ENCODE measurements at places on chromosomes 13 and 19. TPM values are rescaled to one million over a fixed set of nuclear protein-coding genes. Genes with fewer than 3 reads are reported as not detected.

GRCh38 chr13:21055511-21056045 is 5.8 kb downstream of the LATS2 start:
- no peak for DNase-seq

DNA sequence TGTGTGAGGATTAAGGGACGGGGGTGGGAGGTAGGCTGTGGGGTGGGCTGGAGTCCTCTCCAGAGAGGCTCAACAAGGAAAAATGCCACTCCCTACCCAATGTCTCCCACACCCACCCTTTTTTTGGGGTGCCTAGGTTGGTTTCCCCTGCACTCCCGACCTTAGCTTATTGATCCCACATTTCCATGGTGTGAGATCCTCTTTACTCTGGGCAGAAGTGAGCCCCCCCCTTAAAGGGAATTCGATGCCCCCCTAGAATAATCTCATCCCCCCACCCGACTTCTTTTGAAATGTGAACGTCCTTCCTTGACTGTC is 5.5 kb downstream of the FOSB start:
- no peak for DNase-seq

- DNase-seq, result no peak
Measured at GRCh38 chr13:38850868-38851626, 139.6 kb downstream of the STOML3 start.

GRCh38 chr13:33550885-33551284 is 265.3 kb upstream of the STARD13 start:
- DNase-seq, result no peak

DNA sequence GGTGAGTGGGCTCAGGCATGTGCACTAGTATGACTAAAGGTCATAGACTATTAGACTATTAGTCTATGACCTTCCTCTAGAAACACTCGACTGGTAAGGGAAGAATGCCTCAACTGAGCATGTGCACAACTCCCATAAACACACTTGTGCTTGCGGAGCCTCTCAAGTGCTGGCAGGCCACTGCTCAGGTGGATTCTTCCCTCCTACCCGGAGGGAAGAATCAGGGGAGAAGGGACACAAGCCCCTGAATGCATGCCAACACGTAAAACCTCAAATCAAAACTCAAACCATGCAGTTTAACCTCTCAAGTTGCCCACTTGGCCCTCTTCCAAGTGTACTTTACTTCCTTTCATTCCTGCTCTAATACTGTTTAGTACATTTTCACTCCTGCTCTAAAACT is 287.6 kb upstream of the SGCG start:
- no peak for DNase-seq

DNA sequence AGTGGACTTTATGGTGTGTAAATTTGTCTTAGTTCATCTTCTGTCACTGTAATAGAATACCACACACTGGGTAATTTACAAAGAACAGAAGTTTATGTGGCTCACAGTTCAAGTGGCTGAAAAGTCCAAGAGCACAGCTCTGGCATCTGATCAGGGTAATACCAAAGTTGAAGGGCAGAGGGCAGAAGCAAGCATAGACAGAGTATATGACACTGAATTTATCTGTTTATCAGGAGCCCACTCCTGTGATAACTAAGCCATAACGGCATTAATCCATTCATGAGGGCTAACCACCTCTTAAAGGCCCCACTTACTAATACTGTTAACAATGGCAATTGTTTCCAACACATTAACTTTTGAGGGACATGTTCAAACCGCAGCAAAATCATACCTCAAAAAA is 4.0 kb upstream of the RFXAP start:
- DNase-seq, result no peak

GRCh38 chr19:16428372-16429036 is 43.3 kb downstream of the EPS15L1 start:
- DNase-seq, result no peak

DNA sequence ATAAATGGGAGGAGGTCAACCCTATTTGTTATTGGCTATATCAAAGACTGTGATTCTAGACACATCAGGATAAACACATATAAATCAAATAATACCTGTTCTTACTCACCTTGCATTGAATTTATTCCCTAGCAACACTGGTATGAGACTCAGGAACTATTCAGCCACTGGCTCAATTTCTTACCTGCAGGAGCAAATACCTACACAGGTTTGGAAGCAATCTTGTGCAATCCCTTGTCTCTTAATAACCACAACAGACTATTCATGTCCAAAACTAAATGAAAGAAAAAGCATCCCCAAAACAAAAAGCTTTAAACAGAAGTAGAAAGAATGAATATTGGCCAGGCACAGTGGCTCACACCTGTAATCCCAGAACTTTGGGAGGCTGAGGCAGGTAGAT is 55.5 kb downstream of the TBC1D4 start:
- DNase-seq, result no peak

- no peak for DNase-seq
Measured at GRCh38 chr19:5321851-5322681, 18.5 kb downstream of the PTPRS start.

DNA sequence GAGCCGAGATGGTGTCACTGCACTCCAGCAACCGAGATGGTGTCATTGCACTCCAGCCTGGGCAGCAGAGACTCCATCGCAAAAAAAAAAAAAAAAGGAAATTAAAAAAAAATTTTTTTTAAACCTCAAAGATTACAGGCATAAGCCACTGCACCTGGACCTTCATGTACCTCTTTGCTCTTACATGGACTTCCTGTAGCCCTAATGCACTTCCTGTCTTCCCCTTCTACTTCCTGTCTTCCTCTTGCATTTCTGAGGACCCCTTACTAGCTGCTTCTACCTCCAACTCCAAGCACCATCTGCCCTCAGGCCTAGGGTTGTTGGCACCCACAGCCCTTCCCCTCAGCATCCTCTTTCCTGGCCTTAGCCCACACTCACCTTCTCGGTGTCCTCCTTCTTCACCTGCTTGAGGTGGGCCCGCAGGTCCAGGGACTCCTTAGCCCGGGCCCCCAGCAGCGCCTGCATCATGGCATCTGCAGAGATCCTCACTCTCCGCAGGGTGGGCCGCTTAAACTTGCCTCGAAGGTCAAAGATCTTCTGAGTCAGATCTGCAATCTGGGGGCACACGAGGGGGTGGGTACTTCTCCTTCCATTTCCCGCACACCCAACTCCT is 3.8 kb downstream of the TNNI3 start:
- no peak for DNase-seq

DNA sequence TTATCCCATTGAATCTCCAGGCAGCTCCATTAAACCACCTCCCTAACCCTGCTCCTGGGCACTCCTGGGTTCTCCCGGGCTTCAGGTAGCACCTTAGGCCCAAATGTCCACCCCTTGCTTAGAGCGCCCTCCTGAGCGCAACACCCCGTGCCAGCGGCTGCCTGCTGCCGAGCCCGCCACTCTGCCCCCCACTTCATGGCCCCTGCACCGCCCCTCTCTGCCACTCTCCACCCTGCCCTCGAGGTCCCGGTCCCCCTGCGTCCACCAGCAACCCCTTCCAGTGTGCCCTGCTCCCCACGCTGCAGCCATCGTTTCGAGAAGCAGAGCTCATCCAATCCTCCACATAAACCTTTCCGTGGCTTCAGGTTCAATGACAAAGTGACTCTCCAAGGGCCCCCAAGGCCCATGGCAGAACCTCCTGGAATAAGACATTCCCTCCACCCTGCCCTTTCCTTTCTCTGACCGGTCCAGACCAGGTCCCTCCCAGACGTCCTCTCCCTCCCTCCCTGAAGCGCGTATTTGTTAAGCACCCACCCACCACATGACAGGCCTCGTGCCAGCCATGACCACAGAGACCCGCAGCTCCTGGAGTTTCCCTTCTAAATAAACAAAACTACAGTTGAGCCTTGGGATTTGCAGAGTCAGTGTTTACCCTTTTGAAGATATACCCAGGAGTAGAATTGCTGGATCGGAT is 66.6 kb downstream of the ARHGEF18 start:
- no peak for DNase-seq

- no peak for DNase-seq
Measured at GRCh38 chr19:1671716-1672037, 19.3 kb upstream of the TCF3 start.

DNA sequence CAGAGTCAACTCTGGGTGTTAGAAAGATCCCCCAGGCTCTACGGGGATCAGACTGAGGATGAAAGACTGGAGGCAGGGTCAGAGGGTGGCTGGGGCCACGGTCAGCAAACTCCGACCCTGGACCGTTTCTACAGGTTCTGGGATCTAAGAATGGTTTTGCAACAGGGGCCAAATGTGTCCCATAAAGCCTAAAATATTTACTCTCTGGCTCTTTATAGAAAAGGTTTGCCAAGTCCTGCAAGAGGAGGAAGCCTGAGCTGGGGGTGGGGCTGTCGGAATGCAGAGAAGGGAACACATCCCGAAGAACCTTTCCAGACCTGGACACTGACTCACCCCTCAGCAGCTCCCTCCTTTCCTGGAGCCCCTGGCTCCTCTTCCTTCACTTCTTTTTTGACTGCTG is 20.7 kb downstream of the LIG1 start:
- no peak for DNase-seq

DNA sequence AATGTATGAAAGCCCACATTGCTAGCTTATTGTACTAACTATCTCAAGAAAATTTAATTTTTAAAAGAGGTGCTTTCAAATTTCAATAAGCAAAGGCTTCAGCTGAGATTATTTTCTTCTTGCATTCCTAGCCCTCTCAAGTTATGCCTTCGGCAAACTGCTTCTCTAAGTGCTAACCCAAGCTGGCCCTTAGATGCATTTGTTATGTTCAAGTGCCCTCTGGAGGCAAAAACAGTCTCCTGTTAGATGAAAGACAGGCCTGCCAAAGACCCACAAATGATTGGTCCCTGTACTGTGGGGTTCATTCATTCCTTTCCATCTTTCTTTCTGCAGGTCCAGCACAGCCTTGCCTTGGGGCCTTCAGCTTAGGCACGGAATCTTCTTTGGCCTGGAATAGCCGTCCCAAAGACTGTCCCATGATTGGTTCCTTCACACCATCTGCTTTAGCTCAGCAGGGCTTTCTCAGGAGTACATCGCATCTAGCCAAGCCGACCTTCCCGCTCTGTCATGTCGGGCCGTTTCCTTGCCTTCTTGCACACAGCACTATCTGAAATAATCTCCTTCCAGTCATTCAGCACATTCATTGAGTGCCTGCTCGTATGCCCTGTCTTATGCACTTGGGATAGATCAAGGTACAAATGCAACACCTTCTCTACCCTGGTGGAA is 26.4 kb upstream of the TPTE2 start:
- DNase-seq, result no peak

DNA sequence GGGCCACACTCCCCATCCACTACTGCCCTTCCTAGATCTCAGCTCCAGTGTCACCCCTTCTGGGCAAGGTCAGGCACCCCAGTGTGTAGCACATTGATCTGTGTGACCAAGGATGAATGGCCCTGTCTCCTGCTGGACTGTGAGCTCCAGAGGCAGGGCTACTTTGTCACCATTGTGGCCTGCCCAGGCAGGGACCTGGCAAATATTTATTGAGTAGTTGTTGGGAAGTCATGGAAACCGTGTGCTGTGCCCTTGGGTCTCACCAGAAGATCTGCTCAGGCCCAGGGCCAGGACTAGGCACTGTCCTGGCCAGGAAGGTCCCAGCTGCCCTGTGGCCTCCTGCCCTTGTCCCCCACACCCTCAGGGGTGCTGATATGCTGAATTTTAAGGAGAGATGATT is 10.5 kb downstream of the NACC1 start:
- DNase-seq, result no peak

- no peak for DNase-seq
Measured at GRCh38 chr13:53254500-53254899, 225.9 kb downstream of the OLFM4 start.

PLPPR3 gene
- total RNA-seq, result 29.2 TPM

ZNF667 gene
- total RNA-seq, result not detected

MBD3L2 gene
- not detected for total RNA-seq

STXBP2 gene
- 108 TPM for total RNA-seq

ERICH4 gene
- 0.56 TPM for total RNA-seq

Data from type B pancreatic cell (in vitro differentiated cells).